ENCODE measurements at places on chromosomes 13 and 19. TPM values are rescaled to one million over a fixed set of nuclear protein-coding genes. Genes with fewer than 3 reads are reported as not detected.

DNA sequence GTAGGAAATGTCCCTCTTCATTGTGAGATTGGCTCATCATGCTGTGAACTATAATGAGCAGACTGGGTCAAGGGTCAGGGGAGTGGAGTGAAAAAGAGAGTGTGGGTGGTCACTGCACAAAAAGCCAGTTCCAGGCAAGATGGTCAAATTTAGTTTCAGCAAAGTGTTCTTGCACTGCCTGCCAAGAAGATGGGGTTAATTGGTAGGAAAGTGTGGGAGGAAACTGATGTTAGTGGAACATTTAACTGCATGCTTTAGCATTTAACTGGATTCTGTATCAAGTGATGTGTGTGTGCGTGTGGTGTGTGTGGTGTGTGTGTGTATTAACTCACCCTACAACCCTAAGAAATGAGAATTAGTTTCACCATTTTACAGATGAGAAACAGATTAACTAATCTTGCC lies 131.6 kb downstream of the COG6 start:
- DNase-seq = peak; percentile 36

DNA sequence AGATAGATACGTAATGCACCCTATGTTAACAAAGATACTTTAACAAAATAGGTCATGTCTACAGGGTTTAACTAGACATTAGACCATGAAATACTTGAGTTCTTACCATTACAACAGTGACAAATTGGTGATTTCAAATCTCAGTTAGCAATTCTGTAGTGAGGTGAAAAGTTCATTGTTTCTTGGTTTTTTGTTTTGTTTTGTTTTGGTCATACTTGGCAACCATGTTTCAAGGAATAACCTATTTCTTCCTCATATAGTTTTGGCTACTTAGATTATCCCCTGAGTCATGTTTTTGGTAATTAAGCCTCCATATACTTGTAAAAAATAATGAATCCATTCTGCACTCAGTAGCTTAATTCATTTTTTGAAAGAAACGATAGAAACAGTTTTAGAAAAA lies 1200.4 kb downstream of the DIAPH3 start:
- DNase-seq = no peak

GRCh38 chr13:35848336-35849255 lies 282.6 kb downstream of the DCLK1 start:
- no peak for DNase-seq

GRCh38 chr19:33375156-33375836 lies 1.8 kb downstream of the CEBPG start:
- peak; percentile 9 for DNase-seq

The SPRY2 gene
- 15.8 TPM for total RNA-seq

The FKRP gene
- total RNA-seq = 19.6 TPM

DNA sequence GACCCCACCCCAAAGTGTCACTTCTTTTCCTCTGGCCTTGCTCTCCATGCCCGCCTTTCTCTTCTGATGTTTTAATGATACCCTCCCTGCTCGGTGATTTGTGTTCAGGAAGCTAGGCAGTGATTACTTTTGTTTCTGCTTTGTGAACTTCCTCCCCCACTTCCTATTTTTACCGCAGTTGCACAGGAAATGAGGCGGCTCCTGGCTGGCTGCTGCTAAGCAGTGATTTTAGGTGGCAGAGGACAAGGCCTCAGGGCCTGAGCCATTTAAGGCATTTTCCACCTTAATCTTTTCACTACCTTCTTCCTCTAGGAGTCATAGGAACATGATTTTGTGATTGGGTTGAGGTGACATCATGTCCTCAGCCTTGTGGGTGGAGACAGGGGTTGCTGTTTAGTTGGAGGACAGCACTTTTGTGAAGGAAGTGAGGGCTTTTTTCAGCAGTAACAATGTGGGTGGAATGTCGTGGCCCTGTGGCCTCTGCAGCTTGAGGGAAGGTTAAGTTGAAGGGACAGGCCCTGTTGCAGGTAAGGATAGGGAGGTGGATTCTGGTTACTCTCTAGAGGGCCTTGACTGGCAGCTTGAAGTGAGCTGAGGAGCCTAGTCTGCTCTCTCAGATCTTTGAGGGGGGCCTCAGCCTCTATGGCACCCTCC lies 15.7 kb downstream of the GARRE1 start:
- DNase-seq = peak; percentile 59

The PCSK4 gene
- total RNA-seq = 1.3 TPM

The ZNF136 gene
- 5.2 TPM for total RNA-seq

- peak; percentile 56 for DNase-seq
Measured at GRCh38 chr19:1624458-1624857, 19.2 kb upstream of the UQCR11 start.

The PSG2 gene
- 5.2 TPM for total RNA-seq

All from fibroblast of villous mesenchyme (primary cell).